GM03348 (cell line): ENCODE measurements at places on chromosomes 1 and 21.

- no peak for DNase-seq
These were observed 41.2 kb upstream of the IFNLR1 start for GRCh38 chr1:24228311-24228710.

GRCh38 chr21:14591882-14592281 is 45.8 kb upstream of the SAMSN1 start:
- DNase-seq: no peak

GRCh38 chr1:42806171-42806570 is 10.8 kb upstream of the ERMAP start:
- no peak for DNase-seq

GRCh38 chr1:209692745-209693504 is 11.7 kb upstream of the HSD11B1 start:
- peak; percentile 79 for DNase-seq

- DNase-seq: no peak
These were observed 17.4 kb downstream of the DEPDC1 start for GRCh38 chr1:68479501-68479900.

GRCh38 chr1:9340864-9341263 is 48.2 kb downstream of the SPSB1 start:
- no peak for DNase-seq

GRCh38 chr1:233112186-233113008 is 162.0 kb downstream of the NTPCR start:
- DNase-seq: no peak

DNA sequence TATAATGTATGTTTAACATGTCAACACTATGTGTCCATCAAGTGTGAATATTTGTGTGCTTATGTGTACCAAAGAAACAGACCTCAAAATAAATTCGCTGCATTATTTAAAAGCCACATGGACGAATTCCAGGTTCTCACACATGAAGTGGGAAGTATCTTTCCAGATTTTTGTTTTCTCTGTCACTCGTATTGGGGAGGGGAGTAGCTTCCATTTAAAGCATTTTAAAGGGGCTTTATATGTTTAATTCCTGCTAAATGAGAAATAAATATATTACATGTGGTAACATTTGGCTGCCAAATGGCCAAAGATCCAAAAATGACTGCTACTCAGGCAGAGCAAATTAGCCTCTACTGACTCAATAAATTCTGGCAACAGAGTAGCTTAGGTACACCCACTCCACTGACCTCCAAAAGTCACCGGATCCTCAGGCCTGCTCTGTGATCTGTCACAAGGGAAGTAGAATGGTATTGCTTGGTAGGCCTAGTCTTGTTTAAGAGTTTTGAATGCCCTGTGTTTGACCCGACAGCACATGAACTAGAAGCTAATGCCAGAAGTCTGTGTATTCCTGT is 178.1 kb downstream of the ZP4 start:
- DNase-seq: no peak
